ENCODE measurements at places on chromosomes 3 and 15.

GRCh38 chr3:192373032-192373431, 354.3 kb downstream of the FGF12 start:
- DNase-seq = no peak

- DNase-seq = no peak
Observed at GRCh38 chr3:153173758-153174516, 11.9 kb downstream of the RAP2B start.

GRCh38 chr3:127787071-127787490, 35.2 kb downstream of the MGLL start:
- no peak for DNase-seq

- no peak for DNase-seq
Observed at GRCh38 chr15:100809151-100809550, 70.5 kb upstream of the ALDH1A3 start.

DNA sequence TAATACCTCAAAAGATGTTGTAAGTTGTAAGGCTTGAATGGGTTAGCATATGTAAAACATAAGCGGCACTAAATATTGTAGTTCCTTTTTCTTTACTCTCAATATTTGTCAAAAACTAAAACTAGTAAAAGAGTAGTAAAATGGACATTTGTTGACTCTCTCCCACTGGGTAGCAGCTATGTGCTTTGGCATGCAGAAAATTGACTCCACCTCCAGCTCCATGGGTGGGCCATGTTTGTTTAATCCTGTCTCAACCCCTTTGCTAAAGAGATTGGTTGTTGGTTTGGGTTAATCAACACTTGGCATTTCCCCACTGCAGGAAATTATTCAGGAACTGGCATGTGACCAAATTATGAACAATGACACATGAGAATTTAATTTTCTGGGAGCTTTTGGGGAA, 114.8 kb downstream of the EOMES start:
- DNase-seq = no peak

DNA sequence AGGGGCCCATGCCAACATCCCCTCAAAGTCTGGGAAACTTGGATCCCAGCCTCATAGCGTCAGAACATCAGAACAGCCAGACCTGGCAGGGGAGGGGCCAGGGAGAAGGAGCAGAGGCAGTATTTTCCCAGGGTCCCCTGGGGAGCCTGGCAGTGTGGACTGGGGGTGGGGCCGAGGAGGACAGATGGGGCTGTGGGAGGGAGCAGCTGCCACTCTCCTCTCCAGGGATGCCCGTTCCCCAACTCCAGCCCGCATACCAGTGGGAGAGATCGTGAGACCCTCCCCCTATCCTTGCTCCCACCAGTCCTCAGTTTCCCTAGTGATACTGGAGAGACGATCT, 6.5 kb upstream of the DNAJB8 start:
- DNase-seq = no peak

DNA sequence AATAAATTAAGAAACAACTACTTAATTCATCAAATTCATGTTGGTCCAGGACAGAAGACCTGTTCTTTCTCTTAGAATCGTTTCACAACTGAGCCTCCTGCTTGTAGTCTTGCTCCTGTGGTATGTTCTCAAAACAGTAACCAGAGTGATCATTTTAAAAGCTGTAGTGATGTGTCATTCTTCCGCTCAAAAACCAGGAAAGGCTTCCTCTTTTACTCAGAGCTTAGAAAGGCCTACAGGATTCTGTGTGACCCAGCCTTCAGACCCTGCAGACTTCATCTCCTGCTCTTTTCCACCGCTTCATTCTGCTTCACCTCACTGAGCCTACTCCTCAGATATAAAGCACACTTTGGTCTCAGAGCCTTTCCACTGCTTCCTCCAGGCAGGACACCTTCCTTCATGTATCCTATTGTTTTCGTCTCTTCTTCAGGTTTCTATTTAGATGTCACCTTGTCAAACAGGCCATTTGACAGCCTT, 22.7 kb downstream of the ST6GAL1 start:
- no peak for DNase-seq

- DNase-seq = no peak
Observed at GRCh38 chr15:89999676-90000185, 1.4 kb upstream of the ZNF710 start.

- DNase-seq = no peak
Observed at GRCh38 chr15:40936709-40937666, 7.8 kb downstream of the DLL4 start.

- no peak for DNase-seq
Observed at GRCh38 chr3:132504375-132504933, 87.2 kb downstream of the DNAJC13 start.

DNA sequence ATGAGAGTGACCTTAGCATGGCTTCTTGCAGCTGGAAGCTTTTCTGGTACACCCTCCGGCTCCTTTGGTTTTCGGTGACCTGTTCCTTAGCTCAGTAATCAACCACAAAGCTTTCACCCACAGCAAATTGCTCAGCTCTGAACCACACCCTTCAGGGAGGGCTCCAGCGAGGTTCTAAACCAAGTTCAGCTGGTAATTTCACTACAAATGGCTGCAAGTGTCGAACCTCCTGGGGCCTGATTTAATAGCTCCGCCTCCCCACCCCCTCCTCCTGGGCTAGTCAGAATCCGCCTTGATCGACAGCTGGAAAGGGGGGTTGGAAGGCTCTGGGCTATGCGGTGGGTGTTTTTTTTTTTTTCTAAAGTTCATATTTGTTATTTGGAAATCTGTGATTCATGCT, 150.9 kb upstream of the MCTP2 start:
- DNase-seq = no peak

- no peak for DNase-seq
Observed at GRCh38 chr3:80734483-80734882, 966.7 kb upstream of the ROBO1 start.

DNA sequence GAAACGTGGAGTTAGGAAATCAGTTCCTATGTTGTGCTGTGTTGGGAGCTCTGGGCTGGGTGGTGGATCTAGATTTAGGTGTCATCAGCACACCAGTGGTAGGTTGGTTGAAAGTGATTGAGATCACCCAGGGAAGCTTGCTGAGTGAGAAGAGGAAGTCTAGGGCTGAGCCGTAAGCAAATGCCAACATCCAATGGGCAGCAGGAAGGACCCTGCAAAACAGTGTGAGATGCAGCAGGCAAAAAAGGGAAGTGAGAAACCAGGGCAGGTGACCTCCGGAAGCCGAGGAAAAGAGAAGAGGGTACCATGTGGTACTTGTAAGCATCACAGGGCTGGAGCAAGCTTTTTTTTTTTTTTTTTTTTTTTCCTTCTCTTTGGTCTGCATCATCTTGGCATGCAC, 15.9 kb upstream of the COPG1 start:
- no peak for DNase-seq

GRCh38 chr3:7407107-7407506, 546.2 kb downstream of the GRM7 start:
- DNase-seq = no peak

GRCh38 chr3:155131104-155131503, 51.0 kb downstream of the MME start:
- DNase-seq = no peak

DNA sequence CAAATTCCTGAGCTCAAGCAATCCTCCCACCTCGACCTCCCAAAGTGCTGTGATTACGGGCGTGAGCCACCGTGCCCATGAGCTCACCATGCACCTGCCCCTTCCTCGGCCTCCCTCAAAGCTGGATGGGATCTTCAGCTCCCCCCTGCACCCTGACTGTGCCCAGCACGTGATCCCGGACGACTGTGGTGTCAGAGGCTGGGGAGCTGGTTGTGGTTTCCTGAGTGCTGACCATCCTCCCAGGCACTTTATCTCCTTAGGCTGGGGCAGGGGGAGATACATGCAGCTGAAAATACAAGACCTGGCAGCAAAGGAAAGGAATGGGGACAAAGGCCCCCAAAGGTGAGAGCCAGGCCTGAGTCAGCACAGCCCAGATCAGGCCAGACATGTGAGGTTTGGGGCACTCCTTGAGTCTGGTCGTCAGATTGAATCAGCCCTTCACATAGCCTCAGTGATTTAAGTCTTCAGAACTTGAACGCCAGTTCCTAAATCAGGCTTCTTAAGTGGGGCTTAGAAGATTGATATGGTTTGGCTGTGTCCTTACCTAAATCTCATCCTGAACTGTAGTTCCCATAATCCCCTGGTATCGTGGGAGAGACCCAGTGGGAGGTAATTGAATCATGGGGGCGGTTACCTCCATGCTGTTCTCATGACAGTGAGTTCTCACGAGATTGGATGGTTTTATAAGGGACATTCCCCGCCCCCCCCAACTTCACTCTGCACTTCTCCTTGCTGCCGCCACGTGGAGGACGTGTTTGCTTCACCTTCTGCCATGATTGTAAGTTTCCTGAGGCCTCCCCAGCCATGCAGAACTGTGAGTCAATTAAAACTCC, 35.8 kb downstream of the PRKCD start:
- no peak for DNase-seq

DNA sequence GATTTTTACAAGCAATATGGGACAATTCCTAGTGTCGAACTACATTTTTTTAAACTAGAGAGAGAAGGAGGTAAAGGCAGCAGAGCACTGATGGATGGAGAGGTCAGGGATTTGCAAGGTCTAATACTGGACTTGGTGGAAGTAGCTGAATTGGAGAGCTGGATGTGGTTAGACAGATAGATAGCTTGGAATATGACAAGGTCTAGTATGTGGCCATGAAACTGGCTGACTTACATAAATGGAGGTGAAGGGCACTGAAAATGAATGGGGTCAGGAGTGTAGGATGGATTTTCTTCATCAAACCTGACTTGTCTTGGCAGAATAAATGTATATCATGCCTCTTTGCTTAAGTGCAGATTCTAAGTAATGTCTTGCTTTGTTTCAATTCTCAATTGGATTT, 10.1 kb upstream of the RTP4 start:
- no peak for DNase-seq

- no peak for DNase-seq
Observed at GRCh38 chr3:131474115-131474514, 28.7 kb downstream of the MRPL3 start.

DNA sequence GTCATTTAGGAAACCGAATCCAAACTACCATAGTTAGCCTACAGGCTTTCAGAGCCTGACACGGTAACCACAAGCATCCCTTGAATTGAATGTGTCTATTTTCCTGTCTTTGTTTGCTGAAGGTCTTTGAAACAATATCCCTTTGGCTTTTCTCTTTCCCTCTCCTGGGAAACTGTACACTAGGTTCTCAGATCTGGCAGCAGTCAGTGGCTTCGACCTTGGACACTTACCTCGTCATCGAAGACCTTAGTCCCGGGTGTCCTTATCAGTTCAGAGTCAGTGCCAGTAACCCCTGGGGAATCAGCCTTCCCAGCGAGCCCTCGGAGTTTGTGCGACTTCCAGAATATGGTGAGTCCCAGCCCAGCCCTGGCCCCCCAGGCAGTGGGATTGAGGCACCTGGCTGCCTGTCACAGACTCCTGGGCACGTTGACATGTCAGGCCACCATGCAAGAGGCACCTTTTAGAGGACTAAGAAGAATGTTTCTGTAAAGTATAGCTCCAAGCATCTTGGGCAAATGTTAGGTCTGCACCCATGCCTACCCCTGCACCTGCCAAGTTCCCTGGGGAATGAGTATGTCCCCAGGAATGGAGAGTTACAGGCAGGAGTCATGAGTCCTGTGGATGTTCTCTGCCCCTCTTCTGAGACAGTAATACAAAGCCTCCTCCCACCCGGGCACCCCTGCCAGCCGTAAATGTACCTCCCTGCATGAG, 30.4 kb upstream of the UMPS start:
- DNase-seq = no peak

DNA sequence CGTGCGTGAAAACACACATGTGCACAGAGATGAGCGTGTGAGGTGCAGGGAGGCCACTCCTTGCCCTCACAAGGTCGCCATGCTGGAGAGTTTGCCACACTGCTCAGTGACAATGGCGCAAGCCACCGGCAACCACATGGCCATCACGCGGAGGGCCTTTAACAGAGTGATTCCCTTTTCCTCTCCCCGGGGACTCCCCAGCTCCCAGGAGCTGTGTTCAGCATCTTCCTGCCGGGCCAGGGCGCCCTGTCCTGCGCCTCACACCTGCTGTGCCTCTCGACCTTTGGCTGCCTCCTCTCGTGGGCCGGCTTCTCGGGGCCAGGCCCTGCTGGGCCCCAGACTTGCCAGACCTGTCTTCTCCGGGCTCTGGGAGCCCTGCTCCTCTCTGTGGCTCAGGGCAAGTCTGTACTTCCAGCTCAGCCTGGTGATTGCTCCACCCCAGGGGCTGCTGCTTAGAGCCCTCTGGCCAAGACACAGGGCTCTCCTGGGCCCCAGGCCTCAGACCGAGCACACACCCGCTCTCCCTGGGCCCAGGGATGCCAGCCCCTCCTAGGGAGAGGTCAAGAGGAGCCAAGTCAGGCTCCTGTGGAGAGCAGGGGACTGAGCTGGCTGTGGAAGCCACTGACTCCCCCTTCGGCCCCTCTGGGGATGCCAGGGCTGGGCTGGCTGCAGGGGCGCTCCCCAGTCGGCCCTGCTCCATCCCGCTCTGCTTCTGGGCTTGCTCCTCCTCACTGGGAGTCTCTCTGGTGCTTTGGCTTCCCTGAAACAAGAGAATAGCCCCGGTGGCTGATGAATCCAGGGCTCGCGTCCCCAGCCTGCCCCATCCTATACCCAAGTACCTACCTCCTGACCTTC, 5.6 kb downstream of the CCDC9B start:
- DNase-seq = no peak

DNA sequence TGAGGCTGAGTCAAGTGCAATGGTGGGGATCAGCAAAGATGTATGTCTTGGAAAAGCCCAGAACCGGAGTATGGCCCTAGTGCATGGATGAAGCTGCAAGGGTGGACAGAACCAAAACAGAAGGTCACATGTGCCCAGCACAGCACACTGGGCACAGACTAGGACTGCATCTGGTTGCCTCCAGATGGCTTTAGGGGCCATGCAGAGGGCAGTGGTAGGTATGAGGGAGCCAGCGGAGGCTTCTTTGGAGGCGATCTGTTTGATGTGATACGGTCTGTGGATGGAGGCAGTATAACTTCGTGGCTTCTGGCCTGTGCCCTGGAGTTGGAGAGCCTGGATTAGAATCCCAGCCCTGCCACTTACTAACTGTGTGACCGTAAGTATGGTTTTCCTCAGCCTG, 29.4 kb downstream of the SV2B start:
- no peak for DNase-seq

DNA sequence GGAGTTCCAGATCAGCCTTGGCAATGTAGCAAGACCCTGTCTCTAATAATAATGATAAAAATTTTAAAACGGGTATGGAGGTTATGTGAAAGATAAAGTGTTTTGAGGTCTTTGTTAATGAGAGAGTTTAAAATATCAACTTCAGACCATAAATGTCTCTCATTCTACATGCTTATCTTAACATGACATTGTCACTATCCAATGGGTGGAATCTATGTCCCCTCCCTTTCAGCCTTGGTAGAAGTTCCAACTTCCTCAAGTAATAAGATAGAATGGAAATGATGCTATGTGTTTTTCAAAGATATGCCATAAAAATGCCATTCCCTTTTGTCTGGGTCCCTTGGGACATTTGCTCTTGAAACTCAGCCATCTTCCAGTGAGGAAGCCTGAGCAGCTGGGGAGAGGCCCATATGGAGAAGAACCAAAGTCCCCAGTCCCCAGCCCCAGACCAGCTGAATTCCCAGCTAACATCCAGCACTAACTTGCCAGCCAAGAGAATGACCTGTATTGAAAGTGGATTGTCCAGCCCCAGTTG, 17.0 kb downstream of the RPSA start:
- no peak for DNase-seq

GRCh38 chr3:133264920-133265319, 134.9 kb upstream of the BFSP2 start:
- no peak for DNase-seq

- no peak for DNase-seq
Observed at GRCh38 chr15:65084500-65085206, 8.1 kb downstream of the KBTBD13 start.

Data from LNCaP clone FGC (cell line).